NCI-H226 (cell line): ENCODE measurements at places on chromosomes 1 and 21.

- DNase-seq: no peak
Observed at GRCh38 chr21:42451941-42452340, 44.1 kb downstream of the RSPH1 start.

- DNase-seq: no peak
Observed at GRCh38 chr1:171623651-171624331, 1.7 kb downstream of the MYOCOS start.

- peak; percentile 13 for DNase-seq
Observed at GRCh38 chr21:37071561-37072273, 1.2 kb downstream of the PIGP start.

DNA sequence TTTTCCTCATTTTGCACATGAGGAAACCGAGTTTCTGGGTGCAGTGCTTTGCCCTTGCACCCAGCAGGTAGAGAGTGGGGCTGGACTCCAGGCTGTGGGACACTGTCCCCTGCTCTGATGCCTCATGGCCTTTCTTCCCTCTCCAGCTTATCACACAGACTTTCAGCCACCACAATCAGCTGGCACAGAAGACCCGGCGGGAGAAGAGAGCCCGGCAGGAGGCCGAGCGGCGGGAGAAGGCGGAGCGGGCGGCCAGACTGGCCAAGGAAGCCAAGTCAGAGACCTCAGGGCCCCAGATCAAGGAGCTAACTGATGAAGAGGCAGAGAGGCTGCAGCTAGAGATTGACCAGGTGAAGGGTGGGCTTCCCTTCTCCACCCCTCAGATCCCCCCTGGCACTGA, 19.0 kb downstream of the KDF1 start:
- no peak for DNase-seq

GRCh38 chr1:171743081-171743870, 1.4 kb upstream of the VAMP4 start:
- DNase-seq: no peak

- DNase-seq: no peak
Observed at GRCh38 chr1:16168622-16169360, 12.9 kb upstream of the EPHA2 start.

- no peak for DNase-seq
Observed at GRCh38 chr1:74343216-74343615, 108.0 kb downstream of the TNNI3K start.

DNA sequence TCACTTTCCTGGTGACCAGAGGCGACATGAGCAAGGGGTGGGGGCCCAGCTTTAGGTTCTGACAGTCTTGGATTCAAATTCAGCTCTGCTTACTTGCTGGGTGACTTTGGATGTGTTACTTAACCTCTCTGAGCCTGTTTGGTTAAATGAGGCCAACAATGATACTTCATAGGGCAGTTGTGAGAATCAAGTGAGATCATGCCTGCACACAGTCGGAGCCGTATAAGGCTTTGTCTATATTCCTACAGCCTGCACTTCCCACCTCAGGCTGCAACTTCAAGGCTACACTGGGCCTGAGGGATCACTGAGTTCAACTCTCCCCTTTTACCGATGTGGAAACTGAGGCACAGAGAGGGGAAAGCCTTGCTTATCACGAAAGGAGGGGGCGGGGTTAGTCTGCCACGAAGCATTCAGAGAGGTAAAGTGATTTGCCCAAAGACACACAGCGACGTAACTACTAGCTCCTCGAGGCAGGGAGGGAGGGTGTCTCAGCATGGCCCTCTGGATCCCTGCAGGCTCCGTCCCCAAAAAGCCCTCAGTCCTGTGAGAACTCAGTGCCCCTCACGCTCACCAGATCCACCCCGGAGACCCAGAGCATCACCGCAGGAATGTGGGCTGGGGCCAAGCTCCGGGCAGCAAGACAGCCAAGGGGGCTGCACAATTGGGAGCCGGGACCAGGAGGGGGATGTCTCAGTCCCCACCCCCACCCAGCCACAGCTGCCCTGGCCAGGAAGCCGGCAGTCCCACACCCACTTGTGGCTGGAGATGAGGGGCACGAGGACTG, 25.0 kb downstream of the SDC3 start:
- no peak for DNase-seq

GRCh38 chr1:232798920-232799319, 6.3 kb upstream of the MAP10 start:
- no peak for DNase-seq

- DNase-seq: peak; percentile 71
Observed at GRCh38 chr1:40944326-40944725, 35.2 kb upstream of the CTPS1 start.

- DNase-seq: no peak
Observed at GRCh38 chr1:168772428-168773060, 43.5 kb upstream of the DPT start.

DNA sequence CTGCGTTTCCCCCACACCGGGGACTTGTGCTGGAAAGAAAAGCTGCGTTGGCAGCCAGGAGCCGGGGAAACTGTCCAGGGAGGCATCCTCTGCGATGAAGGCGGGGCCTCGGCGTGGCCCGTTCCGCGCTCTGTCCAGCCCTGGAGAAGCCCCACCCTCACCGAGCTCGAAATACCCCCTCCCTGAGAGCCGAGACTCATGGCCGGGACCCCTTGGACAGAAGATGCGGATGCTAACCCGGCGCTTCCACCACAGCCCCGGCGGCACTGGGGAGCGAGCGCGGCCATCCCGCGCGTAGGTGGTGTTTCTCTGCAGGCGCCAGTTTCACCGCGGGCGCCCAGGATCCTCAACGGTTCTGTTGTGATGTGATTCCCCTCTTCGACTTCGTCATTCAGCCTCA, 31.6 kb downstream of the PDE9A start:
- DNase-seq: no peak

DNA sequence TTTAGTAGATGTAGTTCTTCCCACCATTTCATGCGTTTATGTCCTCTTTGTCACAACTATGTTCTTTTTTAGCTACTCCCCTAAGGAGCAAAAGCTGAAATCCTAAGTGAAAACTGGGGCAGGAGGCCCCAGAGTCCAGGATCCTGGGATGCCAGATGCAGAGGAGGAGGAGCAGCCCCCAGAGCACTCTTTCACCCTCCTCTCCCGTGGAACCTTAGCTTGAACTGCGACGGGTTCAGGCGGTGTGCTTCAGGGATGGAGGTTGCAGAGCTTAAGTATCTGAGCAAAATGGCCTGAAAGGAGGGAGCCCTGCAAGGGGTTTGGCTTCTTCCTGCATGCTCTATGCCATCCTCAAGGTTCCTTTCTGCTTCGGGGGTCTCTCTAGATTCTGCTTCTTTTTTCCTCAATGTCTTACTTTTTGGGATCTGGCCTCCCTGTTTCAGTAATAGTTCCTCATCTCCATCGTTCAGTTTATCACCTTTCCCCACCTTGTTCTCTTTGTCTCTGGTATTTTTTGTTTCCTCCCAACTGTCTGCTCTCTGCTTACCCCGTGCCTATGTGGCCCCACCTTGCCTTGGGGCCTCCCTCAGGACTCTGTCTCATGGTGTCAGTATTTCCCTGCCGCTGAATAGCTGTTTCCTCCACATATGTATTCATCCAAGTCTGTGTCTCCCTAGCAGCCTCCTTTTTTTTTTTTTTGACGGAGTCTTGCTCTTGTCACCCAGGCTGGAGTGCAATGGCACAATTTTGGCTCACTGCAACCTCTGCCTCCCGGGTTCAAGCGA, 2.7 kb upstream of the NHLH1 start:
- DNase-seq: no peak

- DNase-seq: peak; percentile 4
Observed at GRCh38 chr1:220879509-220880361, 492 bp downstream of the HLX start.

GRCh38 chr1:49026230-49026811, 249.6 kb upstream of the BEND5 start:
- DNase-seq: no peak

GRCh38 chr1:201593200-201593921, 54.4 kb downstream of the NAV1 start:
- peak; percentile 63 for DNase-seq

DNA sequence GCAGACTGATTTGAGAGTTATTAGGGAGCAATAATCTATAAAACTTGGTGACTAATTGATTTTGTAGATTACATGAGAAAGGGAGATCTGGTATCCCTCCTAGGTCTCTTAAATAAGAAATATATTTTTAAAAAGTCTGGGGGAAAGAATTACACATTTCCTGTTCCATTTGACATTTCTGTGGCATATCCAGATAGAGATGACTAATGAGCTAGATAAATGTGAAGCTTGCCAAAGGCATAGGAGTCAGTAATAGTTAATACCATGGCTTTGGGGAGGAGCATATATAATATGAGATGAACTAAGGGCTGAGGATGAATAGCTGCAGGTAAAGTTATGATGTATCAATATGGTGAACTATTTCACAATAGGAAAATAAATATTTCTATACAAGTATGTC, 663.7 kb downstream of the PTPRC start:
- DNase-seq: peak; percentile 83

DNA sequence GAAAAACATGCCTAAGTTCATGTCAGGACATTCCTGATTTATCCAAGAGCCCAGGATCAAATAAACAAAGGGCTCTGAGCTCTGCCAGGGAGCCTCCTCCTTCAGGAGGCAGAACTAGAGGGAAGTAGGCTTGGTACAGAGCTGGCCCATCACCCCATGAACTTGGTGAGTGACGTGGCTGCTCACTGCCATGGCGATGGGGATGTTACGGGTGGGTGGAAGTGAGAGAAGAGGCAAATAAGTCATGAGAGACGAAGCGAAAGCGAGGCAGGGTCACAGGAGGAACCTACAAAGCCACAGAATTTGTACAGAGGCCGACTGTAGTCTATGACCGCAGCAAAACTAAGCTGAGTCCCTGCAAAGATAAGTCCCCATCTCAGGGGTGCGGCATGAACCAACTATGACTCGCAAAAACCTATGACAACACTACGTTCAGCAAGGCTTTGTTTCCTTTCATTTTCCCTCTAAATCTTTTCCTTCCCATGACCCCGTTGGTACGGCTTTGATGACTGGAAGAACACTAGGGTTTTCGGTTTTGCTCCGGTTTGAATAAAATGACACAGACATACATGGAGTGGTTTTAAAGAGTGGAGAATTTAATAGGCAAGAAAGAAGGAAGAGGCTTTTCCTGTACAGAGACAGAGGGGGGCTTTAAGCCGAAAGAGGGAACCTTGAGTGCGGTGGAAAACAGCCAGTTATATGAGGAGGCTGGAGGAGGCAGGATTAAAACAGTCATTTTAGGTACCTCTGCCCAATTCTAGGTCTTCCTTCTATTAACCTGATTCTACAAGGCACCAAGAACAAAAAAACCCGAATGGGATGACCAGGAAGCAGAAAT, 74.1 kb downstream of the CD46 start:
- DNase-seq: no peak

DNA sequence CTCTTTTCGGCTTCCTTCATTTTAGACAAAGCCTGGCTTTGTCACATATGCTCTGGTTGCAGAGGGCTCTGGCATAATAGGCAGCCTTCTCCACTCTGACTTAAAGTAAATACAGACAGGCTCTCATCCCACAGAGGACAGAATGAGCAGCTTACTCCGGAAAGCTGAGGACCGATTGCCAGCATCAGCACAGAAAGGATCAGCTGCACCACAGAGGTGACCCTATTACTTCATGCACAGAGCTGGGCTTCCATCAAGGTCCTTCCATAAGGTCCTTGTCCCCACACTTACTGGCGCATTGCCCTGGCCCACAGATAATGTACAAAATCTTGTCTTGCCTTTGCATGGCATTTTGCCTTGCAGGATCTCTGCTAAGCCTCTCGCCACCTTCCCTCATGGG, 67.6 kb downstream of the SEC16B start:
- no peak for DNase-seq

DNA sequence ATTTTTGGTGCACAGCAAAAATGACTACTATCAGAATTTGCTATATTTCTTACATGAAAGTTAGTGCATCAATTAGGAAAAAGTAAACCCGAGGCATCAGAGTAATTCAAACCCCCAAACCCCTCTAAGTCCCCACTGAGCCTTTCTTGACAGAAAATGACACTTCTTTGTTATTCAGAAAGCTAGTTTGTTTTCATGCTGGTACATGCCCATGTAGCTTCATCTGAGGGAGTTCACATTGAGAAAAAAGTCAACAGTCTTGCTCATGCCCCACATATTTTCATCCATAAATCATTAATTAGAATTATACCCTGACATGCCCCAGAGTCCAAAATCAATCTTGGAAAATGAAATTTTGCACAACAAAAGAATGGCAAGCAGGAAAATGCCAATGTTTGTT, 39.9 kb upstream of the PDC start:
- no peak for DNase-seq

GRCh38 chr1:84152649-84153056, 8.6 kb downstream of the PRKACB start:
- DNase-seq: no peak

GRCh38 chr1:53697721-53698383, 41.1 kb downstream of the GLIS1 start:
- no peak for DNase-seq

DNA sequence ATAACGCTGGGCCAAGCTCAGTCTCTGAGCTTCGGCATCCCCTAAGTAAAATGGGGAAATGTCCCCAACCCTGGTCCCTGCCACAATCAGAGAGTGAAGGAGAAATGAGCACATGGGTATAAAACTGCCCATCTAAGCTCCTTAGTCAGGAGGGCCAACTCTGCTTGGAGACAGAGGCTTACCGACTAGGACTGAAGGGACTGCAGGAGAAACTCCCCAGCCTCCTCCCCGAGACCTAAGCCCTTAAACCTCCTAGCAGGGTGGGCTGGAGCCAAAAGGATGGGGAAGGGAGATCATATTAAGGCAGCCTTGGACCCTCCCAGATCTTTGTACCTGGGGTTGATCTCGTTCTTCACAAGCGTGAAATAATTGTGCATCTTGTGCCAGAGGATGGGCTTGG, 5.5 kb downstream of the ETNK2 start:
- no peak for DNase-seq

- no peak for DNase-seq
Observed at GRCh38 chr1:169161496-169162194, 55.2 kb downstream of the ATP1B1 start.

- DNase-seq: no peak
Observed at GRCh38 chr1:236581528-236581927, 22.8 kb downstream of the HEATR1 start.

DNA sequence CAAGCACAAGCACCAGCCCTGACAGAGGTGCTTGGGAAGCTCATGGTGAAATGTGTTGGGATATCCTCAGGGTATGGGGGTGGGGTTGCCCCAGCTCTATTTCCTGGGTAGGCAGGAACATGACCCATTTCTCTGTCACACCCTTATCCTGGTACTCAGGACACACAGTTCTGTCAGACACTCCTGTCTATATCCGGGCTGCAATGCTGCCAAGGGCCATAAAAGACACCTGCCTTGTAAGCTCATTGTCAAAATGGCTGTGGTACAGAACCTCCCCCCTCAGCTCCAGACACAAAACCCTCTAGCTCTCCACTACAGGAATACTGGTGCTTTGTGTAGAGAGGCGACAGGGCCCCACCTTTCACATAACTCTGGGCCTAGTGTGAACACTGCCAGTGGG, 636.7 kb downstream of the PLA2G4A start:
- no peak for DNase-seq
